Stimulated activated CD4-positive, alpha-beta T cell treated with anti-CD3 and anti-CD28 coated beads, Interleukin-2, amount 100 ng/mL, for 24 hours (primary cell): ENCODE measurements at places on chromosomes 5 and 9.

DNA sequence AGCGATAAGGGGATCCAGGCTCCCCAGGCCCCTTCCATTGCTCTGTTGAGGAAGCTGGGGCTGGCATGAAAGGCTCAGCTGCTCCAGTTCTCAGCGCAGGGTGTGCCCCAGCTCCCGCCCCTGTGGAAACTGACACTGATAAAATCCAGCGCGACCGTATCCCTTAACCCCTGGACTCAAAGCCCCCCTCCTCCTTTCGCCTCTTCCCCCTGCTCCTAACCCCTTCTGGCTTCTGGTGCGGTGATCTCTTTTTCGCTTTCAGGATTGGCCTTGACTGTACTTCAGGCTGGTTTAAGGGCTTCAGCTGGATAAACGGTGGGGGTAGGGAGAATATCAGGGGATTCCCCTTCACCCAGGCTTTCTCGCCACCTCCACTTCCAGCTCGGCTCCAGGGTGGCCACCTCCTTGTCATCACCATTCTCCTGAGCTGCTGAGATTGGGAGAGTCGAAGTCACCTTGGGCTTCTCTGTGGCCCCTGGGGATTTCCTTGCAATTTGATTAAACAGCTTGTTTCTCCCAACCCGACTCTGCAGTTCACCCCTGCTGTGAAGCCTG lies 843 bp downstream of the BSPRY start:
- DNase-seq = peak; percentile 33

DNA sequence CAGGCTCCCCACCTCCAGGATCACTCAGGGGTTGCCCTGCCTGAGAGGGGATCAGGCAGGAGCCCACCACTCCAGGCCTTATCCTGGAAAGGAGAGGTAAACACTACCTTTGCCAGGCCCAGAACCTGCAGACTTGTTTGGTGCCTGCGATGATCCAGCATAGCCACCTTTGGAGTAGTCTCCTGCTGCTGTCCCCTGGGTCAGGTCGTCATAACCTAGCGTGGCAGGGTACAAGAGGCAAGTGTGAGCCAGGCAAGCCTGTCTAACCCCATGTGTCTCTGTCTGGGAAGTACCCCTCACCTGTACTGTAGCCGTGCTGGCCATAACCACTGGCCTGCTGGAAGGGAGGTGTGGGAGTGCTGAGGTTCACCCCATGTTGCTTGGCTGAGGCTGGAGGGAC lies 106.1 kb downstream of the UBE2R2 start:
- no peak for DNase-seq

DNA sequence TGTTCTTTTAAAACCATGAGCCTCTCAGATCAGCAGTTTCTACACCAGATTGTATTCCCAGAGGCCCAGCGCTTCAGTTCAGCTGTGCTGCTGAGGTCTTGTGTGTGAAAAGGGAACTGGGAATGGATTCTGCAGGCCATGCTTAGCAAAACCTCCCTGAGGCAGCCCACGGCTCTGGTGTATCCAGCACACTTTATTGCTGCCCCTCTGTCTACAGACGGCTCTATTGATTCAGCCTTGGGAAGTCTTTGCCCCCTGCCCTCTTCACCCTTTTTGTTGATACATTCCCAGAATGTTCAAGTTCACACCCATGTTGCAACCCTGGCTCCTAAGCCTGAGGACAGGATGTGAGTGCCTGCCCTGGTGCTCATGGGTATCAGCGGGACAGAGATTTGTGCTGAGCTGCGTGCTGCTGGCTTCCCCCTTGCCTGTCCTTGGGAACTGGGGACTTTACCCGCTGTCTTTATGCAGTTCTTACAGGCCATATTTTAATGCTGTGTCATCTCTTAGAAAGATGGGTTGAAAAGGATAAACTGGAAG lies 37.3 kb downstream of the ARHGAP26 start:
- DNase-seq = no peak

DNA sequence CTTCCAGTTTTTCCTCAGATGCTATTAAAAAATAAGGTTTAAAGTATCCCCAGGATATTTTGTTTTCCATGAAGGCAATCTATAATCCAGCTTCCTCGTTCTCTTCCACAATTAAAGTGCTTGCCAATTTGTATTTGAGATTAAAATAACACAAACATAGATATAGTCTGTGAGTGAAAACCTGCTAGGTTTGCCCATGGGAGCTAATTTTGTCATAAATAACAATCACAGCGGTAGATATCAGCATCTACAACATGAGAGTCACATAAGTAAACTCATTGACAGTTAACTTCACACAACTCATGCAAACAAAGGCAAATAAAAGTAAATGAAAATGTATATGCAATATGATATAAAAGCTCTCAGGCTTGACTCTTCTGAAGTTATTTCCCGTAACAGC lies 29.2 kb upstream of the RASGRF2 start:
- no peak for DNase-seq

DNA sequence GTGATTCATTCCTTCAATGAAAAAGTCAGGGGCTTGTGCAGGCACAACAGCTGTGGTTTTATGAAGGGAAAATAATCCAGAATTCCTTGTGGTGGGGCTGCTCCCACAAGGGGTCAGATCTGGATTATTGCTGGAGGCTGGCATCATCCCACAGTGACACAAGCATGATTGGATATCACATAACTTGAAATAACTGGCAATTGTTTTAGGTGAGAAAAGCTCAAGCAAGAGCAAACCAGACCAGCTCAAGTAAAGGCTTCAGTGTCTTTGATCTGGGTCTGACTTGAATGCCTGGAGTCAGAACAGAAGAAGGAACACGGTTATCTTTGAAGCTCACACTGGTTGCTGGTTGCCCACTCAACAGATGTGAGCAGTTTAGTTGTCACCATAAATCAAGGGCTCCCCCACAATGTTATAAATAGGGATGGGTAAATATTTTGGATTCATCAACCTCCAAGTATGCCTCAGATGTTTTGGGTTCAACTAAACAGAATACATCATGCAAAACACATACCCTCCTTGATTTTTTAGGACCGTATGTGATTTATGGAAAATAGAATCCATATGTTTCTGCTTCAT lies 3.1 kb upstream of the ZNF474 start:
- DNase-seq = no peak
